Fibroblast of lung (primary cell): ENCODE measurements at places on chromosomes 16 and 17.

DNA sequence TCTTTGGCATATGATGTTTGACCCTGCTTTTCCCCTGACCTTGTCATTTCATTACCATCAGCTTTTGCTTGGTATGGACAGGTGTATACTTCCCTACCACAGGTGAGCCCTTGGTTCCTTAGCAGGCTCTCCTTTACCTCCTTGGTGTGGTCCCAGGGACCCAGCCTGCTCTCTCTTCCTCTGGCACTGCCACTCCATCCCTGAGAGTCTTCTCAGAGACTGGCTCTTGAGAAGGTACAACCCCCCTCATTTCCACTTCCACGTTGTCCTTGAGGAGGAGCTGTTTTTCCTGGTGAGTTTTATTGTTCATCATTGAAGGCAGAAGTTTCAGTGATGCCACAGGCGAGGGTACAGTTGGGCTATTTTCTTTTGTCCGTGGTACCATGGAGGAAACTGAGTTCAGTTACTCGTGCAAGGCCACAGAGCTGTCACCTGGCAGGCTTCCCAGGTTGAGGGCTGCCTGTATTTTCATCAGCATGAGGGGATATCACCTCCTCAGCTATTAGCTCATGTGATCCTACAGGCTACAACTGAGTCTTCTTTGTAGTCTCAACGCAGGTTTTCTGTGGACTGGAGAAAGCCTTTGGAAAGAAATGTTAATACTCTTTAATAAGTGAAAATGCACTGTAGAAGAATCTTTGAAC is 52.3 kb downstream of the MSI2 start:
- H3K27ac ChIP-seq = no peak overlapping the region
- no peaks in the 10 kb centered on the region for H3K4me1 ChIP-seq
- H3K36me3 ChIP-seq = no peaks in the 10 kb centered on the region
- no peak for DNase-seq
- H3K4me3 ChIP-seq = no peak overlapping the region

GRCh38 chr17:75194879-75195278 is 10.6 kb upstream of the NUP85 start:
- H3K27ac ChIP-seq = no peak overlapping the region
- no peak for DNase-seq
- no peak overlapping the region for H3K4me3 ChIP-seq
- no peaks in the 10 kb centered on the region for H3K36me3 ChIP-seq
- H3K27me3 ChIP-seq = no peaks in the 10 kb centered on the region

- H3K27ac ChIP-seq = peak overlapping the region; percentile 98
- peaks cover 2% of the 10 kb centered on the region for H3K4me1 ChIP-seq
- DNase-seq = peak; percentile 7
- H3K36me3 ChIP-seq = peaks cover 6% of the 10 kb centered on the region
Measured at GRCh38 chr16:3283543-3284447, 504 bp downstream of the ZNF263 start.

GRCh38 chr17:39736319-39737165 is 1.2 kb upstream of the GRB7 start:
- peaks cover 7% of the 10 kb centered on the region for H3K27me3 ChIP-seq
- no peak for DNase-seq
- H3K4me1 ChIP-seq = peaks cover 8% of the 10 kb centered on the region
- H3K36me3 ChIP-seq = no peaks in the 10 kb centered on the region
- H3K4me3 ChIP-seq = no peak overlapping the region

DNA sequence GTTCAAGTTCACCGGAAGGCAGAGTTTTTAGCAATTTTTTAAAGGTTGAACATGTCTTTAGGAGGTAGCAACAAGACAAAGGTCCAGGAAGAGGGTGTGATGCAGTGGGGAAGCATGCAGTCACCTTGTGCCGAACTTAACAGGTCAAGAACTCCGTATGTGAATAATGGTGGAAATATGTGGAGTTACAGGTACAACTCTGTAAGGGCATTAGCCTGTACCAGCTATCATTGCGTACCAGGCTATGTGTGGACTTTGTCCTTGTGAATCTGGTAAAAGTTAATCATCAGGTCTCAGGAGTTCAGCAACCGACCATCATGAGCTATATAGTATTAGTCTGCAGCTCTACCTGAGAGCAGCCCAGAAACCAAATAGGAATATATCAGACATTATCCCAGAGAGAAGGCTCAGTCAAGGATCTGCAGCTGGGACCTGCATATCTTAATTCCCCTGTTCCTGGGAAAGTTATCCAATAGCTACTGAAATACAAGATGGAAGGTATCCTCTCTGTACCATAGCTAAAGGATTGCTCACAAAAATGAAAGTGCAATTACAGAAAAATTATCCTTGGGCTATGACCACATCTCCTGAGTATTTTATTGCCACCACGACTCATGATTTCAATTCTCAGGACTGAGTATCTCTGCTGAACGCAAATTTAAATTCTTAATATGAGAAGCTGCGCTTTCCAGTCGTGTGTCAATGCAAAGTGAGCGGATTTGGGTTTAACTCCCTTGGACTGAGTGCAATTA is 469.3 kb downstream of the CDH13 start:
- no peaks in the 10 kb centered on the region for H3K4me1 ChIP-seq
- no peaks in the 10 kb centered on the region for H3K27me3 ChIP-seq
- no peaks in the 10 kb centered on the region for H3K36me3 ChIP-seq
- peak; percentile 14 for DNase-seq
- no peak overlapping the region for H3K4me3 ChIP-seq

DNA sequence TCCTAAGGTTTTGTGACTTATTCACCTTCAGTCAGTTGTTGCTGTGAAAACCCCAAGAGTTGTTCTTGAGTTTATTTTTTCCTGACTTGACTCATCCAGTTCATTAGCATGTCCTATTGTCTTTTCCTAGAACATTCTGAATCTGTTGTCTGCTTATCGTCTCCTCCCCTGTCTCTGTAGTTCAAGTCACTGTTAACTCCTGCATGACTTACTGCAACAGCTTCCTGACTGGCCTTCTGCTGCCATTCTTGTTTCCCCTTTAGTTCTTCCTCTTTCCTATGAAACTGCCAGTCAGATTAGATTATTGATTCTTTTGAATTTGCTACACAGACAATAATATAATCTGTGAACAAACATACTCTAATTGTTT is 161.5 kb downstream of the FTO start:
- peak; percentile 72 for DNase-seq
- no peak overlapping the region for H3K4me3 ChIP-seq
- no peaks in the 10 kb centered on the region for H3K4me1 ChIP-seq
- no peak overlapping the region for H3K27ac ChIP-seq
- H3K36me3 ChIP-seq = no peaks in the 10 kb centered on the region
- H3K27me3 ChIP-seq = no peaks in the 10 kb centered on the region

DNA sequence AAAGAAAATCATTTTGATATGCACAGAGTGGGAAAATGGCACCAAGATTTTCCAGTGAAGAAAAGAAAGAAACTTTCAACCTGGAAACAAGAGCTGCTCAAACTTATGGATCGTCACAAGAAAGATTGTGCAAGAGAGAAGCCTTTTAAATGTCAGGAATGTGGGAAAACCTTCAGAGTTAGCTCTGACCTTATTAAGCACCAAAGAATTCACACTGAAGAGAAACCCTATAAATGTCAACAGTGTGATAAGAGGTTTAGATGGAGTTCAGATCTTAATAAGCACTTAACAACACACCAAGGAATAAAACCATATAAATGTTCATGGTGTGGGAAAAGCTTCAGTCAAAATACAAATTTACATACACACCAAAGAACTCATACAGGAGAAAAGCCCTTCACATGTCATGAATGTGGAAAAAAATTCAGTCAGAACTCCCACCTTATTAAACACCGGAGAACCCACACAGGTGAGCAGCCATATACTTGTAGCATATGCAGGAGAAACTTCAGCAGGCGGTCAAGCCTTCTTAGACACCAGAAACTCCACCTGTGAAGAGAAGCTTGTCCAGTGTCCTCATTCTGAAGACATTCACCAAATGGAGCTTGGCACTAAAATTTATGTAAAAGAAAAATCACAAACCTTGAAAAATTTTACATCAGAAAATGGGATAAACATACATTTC is 12.2 kb downstream of the ZNF75A start:
- H3K27me3 ChIP-seq = no peaks in the 10 kb centered on the region
- no peak overlapping the region for H3K27ac ChIP-seq
- no peak overlapping the region for H3K4me3 ChIP-seq
- H3K36me3 ChIP-seq = peaks cover 4% of the 10 kb centered on the region

- H3K27me3 ChIP-seq = no peaks in the 10 kb centered on the region
- H3K4me1 ChIP-seq = peaks cover 44% of the 10 kb centered on the region
- H3K27ac ChIP-seq = peak overlapping the region; percentile 97
- no peak for DNase-seq
Measured at GRCh38 chr17:76528528-76529223, 8.8 kb downstream of the CYGB start.

GRCh38 chr17:81192386-81193050 is 26.5 kb upstream of the AATK start:
- DNase-seq = no peak
- no peaks in the 10 kb centered on the region for H3K36me3 ChIP-seq
- no peaks in the 10 kb centered on the region for H3K27me3 ChIP-seq
- H3K27ac ChIP-seq = no peak overlapping the region
- H3K4me3 ChIP-seq = no peak overlapping the region

DNA sequence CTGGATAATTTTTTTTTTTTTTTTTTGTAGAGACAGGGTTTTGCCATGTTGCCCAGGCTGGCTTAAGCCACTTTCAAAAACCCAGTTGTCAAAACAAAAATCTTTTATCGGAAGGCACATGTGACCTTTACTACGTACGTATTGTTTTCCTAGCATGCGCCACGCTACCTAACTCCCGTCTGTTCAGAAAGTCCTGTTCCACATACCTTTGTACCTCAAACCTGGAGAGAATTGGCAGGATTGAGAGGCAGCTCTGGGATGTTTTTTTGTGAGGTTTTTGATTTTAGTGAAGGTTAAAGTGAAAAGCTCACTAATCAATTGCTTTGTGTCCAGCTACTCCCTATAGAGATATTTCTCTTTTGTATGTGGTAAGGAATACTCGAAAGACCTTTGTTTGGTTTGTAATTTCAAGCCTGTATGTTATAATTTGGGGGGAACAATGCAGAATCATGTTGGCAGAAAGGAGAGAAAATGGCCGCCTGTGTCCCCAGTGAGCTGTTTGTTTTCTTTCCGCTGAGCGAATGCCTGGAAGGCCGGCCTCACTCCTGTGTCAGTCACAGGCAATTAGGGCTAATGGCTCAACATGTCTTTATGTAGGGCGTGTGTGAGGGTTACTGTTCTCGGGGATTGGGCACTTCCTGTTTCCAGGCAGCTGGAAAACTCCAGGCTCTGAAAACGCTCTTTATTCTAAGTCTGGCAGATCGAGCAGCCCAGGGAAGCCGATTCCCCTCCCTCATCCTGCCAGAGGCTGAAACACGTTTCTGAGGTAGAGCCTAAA is 60.8 kb upstream of the CLEC18A start:
- H3K27ac ChIP-seq = peak overlapping the region; percentile 49
- no peak overlapping the region for H3K4me3 ChIP-seq
- peaks cover 4% of the 10 kb centered on the region for H3K4me1 ChIP-seq
- H3K36me3 ChIP-seq = no peaks in the 10 kb centered on the region

DNA sequence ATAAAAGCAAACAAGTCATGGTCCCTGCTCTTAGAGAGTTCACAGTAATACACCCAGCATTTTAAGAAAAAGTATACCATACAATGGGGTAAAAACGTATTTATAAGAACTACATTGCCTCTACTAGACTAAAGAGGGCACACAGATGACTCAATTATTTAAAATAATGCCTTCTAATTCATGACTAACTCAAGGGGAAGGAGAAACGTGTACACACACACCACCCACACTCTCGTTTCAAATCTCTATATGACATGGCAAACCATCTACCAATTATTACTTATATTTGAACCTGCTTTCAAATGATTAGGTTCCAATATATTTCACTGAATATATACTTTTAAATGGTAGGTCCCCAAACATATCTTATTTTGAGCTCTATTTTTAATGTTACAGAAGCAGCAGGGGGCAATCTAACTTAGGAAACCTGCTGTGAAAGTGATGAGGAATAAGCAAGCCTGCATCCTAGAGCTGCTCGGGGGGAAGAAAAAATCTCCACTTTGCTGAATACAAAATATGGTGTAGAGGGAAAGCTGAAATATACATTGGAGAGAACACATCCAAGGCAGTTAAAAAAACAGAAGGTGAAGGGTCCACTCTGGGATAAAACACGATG is 232.4 kb upstream of the PSMD7 start:
- no peaks in the 10 kb centered on the region for H3K36me3 ChIP-seq
- no peaks in the 10 kb centered on the region for H3K27me3 ChIP-seq
- H3K4me1 ChIP-seq = no peaks in the 10 kb centered on the region
- H3K27ac ChIP-seq = no peak overlapping the region
- H3K4me3 ChIP-seq = no peak overlapping the region
- DNase-seq = no peak

GRCh38 chr17:62999736-63000135 is 33.7 kb downstream of the TANC2 start:
- DNase-seq = no peak
- H3K36me3 ChIP-seq = no peaks in the 10 kb centered on the region
- no peak overlapping the region for H3K27ac ChIP-seq
- no peaks in the 10 kb centered on the region for H3K27me3 ChIP-seq
- H3K4me3 ChIP-seq = no peak overlapping the region

DNA sequence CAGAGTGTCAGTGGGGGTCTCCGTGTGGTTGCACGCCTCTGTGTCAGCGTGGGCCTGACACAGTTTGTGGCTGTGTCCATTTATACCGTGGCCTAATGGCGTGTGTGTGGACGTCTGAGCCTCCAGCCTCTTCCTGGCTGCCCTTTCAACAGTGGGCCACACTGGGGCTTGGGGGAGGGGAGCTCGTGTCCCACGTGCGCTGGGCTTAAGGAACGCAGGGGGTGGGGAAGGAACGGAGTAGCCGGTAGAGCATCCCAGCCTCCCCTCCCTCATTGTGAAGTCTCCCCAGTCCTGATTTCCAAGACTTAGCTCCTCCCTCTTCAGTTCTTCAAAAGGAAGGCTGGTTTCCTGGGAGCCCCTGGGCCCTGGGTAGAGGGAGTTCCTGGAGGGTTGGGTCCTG is 9.5 kb upstream of the HES7 start:
- no peak overlapping the region for H3K27ac ChIP-seq
- H3K27me3 ChIP-seq = no peaks in the 10 kb centered on the region
- no peaks in the 10 kb centered on the region for H3K36me3 ChIP-seq

GRCh38 chr17:32265192-32265923 is at the start of gene RHBDL3:
RHBDL3 (plus strand) TSS chr17:32265832; CDS start chr17:32266190, 358 bp downstream.
- DNase-seq = no peak
- H3K4me3 ChIP-seq = peak within 1 kb of the TSS; percentile 49
- peaks cover 6% of the 10 kb centered on the region for H3K4me1 ChIP-seq
- H3K36me3 ChIP-seq = no peaks in the 10 kb centered on the region
- H3K27ac ChIP-seq = no peak within 1 kb of the TSS

DNA sequence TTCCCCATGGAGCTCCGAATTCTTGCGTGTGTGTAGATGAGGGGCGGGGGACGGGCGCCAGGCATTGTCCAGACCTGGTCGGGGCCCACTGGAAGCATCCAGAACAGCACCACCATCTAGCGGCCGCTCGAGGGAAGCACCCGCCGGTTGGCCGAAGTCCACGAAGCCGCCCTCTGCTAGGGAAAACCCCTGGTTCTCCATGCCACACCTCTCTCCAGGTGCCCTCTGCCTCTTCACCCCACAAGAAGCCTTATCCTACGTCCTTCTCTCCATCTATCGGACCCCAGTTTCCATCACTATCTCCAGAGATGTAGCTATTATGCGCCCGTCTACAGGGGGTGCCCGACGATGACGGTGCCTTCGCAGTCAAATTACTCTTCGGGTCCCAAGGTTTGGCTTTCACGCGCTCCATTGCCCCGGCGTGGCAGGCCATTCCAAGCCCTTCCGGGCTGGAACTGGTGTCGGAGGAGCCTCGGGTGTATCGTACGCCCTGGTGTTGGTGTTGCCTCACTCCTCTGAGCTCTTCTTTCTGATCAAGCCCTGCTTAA is 617 bp upstream of the SENP3 start:
- no peaks in the 10 kb centered on the region for H3K27me3 ChIP-seq
- H3K27ac ChIP-seq = peak overlapping the region; percentile 80
- H3K4me1 ChIP-seq = peaks cover 21% of the 10 kb centered on the region
- peak; percentile 77 for DNase-seq
